Jurkat, Clone E6-1 (cell line): ENCODE measurements at places on chromosomes 3 and 15.

DNA sequence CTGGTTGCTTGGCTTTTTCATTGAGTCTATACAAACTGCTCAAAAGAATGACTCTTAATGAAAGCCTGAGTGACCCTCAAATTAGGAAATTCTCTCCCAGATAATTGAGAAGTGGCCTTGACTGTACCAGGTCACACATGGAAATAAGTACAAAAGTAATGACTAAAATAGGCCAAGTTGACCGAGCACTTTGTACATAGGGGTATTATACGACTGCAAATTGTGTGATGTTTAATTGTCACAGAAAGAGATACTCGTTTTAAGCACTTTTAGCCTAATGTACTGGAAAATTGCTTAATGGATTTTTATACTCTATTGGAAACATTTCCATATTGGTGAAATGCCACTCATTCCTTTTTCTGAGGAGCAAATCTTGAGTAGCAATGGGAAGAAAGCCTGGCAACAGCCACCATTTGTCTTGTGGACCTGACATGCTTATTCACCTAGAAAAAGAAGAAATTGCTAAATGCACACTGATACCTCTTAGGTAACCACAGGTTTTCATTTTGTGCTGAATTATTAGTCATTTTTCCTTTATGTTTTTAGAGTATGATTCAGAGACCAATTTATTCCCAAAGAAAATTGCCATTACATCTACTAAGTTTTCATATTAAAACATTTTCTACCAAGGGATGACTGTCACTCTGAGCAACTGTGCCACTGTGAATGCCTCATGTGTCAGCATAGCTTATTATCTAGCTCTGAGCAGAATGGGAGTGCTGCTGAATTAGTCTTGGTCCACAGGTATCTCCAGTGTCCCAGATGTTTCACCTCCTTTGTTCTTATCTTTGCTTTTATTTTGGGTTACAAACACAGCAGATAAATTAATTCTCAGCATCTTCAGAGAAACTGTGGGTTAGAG lies 8.9 kb upstream of the PXK start:
- no peak for DNase-seq

DNA sequence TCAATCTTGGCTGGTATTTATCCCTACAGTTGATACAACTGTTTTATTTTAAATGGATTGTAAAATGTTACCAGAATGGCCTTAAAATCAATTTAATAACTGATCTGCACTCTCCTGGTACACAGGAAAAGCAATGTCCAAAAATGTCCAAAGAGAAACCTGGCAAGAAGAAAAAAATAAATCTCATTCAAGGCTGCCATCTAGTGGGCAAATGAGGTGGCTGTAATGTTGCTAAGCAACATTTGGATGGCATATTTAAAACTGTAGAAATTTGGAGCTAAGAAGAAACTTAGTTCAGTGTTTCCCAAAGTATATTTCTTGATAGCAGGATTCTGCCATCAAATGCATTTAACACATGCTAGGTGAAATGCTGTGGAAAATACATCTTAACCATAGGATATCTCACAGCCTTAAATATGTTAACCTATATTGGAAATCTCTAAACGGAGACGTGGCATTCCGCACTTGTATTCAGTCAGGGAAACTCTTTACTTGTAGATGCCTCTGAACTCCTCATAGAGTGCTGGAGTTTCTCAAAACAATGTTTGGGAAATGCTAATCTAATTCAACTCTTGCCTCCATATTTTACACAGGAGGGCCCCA lies 216.8 kb downstream of the ERC2 start:
- peak; percentile 8 for DNase-seq

DNA sequence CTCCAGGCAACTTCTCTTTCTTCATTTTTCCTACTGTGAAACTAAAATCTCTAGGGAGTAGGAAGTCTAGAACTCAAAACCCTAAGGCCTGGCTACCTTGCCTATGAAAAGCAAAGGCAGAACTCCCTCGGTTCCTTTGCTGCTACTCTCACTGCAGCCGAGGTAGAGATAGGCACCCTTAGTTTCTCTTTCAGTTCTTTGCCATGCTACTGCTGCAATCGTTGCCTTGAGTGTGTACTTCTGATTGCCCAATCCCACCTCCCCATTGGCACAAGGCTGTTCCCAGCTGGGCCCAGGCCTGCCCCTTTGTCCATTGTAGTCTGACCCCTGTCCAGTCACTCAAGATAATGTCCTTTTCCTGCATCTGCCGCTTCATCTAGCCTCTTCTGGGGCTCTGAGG lies 92.3 kb upstream of the MRPS22 start:
- DNase-seq = no peak

- DNase-seq = no peak
These were observed 138.1 kb downstream of the TMCO5A start for GRCh38 chr15:38072348-38073177.

DNA sequence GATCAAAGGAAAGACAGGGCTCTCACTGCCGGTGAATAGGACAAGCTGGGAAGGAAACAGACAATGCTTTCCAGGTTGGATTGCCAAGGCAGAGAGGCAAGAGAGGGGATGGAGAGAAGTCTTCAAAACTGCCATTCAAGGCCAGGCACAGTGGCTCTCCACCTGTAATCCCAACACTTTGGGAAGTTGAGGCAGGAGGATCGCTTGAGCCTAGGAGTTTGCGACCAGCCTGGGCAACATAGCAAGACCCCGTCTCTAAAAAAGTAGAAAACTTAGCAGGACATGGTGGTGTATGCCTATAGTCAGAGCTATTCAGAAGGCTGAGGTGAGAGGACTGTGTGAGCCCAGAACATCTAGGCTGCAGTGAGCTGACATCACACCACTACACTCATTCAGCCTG lies 43.5 kb upstream of the IDH2 start:
- no peak for DNase-seq

GRCh38 chr3:45776611-45777010 lies 19.7 kb downstream of the SLC6A20 start:
- no peak for DNase-seq

GRCh38 chr3:79383402-79384012 lies 384.3 kb downstream of the ROBO1 start:
- DNase-seq = no peak

- no peak for DNase-seq
These were observed 34.9 kb downstream of the LRRC3B start for GRCh38 chr3:26657348-26657976.

GRCh38 chr3:81105206-81105605 lies 656.2 kb downstream of the GBE1 start:
- no peak for DNase-seq

DNA sequence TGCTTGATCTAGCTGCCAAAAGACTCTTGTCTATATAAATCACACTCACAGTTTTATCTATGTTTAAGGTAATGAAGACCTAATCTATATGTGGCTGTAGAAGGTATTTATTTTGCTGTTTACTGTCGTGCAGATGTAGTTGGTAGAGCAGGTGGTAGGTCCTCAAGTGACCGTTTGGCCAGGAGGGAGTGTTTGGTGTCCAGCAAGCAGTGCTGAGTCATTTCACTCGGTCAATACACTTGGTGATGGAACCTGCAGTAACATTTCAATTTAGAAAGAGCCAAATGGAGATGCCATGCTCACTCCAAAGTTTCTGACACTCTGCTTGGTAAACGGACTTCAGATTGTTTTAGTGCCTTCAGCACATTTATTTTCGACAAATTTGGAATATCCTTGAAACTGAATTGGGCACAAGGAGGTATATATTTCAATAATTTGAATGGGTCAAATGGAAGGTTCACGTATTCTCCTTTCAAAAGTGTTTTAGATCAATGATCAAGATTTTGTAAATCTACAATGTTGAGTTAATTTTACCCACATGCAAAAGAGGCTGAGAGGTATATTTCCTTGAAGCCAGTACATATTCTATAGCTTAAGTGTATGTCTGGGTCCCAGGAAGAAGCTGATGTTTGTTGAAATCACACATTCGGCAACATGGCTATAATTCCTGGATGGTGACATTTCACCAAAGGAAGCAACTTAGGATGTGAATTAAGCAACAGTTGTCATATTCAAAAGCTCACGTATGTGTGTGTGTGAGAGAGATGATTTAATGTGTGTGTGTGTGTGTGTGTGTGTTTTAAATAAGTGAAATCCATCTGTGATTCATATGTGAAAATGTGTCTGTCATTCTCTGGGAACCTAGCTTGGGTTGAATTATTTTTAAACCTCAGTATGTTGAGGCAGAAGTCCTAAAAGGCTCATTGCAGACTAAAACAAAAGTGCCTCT lies 7.7 kb upstream of the CX3CR1 start:
- no peak for DNase-seq

GRCh38 chr3:71784914-71785531 lies at the start of gene PROK2:
TSS of gene PROK2 (minus strand) at chr3:71785148. CDS start at chr3:71785052, 96 bp downstream.
- DNase-seq = no peak

GRCh38 chr3:46184469-46184868 lies 23.6 kb downstream of the CCR1 start:
- DNase-seq = no peak

DNA sequence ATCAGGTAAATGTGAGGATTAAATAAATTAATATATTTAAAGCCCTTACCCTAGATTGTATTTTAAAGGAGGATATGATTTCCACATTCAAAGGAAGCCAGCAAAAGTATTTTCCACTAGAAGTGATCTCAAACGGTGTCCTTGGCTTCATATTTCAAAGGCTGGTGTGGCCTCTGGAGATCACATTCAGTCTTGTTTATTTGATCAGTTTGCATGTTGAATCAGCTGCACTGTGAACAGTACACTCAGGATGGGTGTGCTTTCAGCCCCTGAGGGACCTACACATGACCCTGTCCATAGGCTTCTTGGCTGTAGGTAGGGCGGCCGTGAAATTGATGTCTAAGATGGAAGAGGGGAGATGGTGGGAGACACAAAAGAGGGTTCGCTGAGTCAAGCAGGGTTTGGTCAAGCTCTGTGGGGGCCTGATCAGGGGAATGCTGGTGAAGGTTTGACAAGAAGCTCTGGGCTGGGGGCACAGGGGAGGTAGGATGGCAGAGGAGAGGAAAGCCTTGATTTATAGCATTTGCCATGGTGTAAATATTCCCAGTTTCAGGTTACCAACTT lies 21.9 kb downstream of the CYP8B1 start:
- DNase-seq = no peak

- DNase-seq = no peak
These were observed 73.3 kb downstream of the NSMCE3 start for GRCh38 chr15:29196290-29196689.

DNA sequence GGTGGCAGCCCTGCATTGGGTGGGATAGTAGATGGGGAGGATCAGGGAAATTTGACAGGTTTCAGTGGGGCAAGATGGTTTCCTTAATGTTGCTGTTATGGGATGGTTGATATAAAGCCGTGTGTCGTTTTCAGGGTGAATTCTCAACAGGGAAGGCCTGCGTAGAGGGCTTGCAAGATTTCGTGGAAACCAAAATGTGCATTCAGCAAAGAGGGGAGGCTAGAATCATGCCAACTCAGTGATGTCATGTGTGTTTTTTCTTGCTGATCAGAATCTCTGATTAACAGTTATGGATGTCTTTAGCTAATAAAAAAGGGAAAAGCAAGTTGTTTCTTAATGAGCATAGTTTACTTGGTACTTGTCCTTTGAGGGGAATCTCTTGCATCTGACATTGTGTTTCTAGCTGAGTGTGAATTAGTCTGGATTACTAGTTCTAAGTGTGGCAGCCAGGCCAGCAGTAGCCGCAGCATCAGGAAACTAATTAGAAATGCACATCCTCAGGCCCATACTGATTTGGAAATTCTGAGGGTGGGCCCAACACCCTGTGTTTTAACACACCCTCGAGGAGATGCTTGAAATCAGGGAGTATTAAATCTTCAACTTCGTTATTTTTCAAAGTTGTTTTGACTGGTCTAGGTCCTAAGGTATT lies 24.8 kb downstream of the MRAS start:
- DNase-seq = no peak

DNA sequence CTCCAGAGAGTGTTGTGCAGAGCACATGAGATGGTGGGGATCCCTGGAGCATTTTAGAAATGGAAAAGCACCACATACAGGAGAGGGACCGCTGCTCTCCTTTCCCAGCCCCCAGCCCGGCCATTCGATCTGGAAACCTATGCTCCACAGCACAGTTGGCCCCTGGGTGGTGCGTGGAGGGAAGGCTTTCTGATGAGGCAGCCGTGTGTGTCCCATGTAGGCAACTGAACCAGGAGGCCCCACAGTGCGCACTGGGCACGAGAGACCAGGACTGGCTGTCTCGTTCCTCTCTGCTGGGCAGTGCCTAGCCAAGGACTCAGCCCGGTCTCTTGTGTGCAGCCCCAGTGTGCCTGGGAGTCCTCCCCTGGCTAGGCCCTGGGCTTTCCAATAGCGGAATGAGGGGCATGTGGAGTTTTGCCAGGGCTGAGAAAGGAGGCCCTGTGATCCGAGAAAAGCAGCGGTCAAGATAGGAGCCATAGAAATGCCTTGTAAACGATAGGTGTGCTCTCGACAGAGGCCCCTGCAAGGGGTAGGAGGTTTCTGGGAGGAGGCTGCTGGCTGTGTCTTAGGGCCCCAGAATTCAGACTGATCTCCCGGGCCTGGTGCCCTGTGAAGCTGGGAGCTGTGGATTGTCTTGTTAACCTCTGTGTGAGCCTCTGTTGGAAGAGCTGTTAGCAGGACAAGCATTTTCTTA lies 39.0 kb downstream of the CHDH start:
- no peak for DNase-seq

GRCh38 chr3:44208568-44208967 lies 33.1 kb upstream of the TOPAZ1 start:
- DNase-seq = no peak

- DNase-seq = no peak
These were observed 124.1 kb downstream of the RASA2 start for GRCh38 chr3:141610939-141611338.

DNA sequence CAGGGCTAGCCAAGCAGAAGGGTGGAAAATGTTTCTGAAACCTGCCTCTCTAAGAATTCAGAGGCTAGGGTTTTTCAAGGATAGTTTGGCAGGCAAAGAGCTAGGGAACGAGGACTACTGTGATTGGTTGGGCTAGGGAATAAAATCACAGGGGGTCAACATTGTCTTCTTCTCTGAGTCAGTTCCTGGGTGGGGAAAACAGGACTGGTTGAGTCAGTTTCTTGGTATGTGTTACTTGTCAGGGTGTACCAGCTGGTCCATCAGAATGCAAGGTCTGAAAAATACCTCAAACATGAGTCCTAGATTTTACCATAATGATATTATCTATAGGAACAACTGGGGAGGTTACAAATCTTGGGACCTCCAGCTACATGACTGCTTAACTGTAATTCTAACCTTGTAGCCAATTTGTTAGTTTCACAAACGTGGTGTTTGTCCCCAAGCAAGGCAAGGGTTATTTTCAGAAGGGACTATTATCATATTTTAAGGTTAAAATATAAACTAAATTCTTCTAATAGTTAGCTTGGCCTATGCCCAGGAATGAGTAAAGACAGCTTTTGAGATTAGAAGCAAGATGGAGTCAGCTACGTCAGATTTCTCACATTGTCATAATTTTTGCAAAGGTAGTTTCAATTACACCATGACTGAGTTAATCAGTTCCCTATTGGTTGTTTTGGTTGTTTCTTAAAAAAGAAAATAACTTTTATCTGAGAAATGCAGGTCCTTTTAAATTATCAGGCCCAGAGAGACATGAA lies 231.5 kb downstream of the ALCAM start:
- no peak for DNase-seq

GRCh38 chr3:158725348-158726011 lies 6.8 kb downstream of the RARRES1 start:
- no peak for DNase-seq
